Stomach (tissue), 19 donors: ENCODE measurements at places on chromosomes 1 and 21.

- DNase-seq, result no peak
Observed at GRCh38 chr1:226995365-226996332, 55.6 kb downstream of the COQ8A start.

DNA sequence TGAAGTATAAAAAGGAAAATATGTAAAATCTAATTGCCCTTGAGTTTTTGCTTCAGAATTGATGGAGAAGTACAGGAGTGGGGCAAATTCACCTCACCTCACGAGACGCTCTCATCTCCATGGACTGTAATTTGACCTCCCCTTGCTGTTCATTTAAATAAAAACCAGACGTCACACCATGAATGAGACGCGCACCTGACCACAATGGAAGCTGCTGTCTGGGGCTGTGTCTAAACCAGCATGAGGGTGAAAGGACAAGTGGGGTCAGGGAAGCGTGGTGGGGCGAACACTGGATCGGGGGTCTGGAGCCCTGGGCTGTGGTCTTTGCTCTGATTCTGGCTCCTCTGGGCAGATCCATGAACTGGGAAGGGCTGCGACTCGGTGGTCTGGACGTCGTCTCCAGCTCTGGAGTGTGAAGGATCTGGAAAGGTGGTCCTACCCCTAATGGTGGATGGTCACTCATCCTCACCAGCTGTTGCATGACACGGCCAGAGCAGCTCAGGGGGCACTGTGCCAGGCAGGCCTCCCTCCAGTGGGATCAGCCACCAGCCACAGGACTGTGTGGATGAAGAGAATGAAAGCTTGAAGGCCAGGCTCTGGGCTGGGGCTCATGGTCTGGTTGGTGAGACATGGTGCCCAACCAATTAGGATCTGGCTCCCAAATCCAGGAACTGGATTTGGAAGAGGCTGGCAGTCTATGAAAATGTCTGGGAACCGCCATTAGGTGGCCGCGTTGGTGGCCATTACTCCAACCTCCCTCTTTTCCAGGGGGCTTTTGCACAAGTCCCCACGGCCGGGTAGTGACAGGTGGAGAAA is 728.6 kb downstream of the PTPRU start:
- DNase-seq, result peak; percentile 24

- no peak for DNase-seq
Observed at GRCh38 chr21:46211376-46211775, 17.2 kb downstream of the LSS start.

DNA sequence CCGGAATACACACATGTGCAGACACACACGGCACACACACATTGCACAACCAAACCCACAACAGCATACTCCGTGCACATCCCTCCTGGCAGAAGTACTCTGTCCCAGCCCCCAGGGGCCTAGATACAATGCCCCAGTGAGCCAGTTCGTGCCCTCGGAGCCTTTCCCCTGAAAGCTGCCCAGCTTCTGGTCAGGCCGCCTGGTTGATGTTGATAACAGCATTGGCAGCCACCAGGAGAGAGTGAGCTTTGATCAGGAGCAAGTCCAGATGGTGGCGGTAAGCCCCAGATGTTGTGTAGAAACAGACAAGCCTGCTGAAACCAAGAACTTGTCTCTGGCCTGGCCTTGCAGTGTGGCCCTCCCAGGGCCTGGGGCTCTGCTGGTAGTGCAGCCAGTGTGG is 109.1 kb downstream of the GRIK3 start:
- no peak for DNase-seq

DNA sequence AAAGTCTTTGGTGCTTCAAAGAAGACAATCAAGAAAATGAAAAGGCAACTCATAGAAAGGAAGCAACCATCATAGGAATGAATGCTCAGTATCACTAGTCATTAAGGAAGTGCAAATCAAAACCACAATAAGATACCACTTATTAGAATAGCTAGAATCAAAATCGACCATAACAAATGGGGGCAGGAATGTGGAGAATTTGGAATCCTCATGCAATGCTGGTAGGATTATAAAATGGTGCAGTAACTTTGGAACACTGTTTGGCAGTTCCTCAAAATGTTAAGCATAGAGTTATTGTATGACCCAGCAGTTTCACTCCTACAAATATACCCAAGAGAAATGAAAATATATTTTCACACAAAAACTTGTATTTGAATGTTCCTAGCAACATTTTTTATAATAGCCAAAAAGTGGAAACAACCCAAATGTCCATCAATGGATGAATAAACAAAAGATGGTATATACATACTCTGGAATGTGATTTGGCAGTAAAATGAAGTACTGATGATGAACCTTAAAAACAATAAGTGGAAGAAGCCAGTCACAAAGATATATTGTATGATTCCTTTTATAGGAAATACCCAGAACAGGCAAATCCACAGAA is 105.6 kb downstream of the MIS18A start:
- DNase-seq, result peak; percentile 17

DNA sequence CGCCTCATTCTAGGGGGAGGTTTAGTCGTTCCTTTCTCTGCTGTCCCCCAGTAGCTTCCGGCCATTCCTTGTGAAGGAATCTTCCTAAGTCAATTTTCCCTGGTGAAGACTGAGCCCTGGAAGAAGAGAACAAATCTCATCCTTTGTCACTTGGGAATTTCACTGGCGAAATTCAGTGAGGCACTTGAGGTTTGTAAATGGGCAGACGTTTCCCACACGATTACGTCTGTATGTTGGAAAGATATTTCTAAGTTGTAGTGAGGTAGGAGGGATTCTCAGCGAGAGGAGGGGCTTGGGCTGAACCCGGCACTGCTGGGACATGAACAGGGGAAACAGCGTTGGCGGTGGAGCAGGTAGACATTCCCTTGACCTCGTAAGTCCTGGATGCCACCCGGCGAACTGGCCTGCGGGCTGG is 47.2 kb downstream of the GALNT2 start:
- peak; percentile 28 for DNase-seq

- no peak for DNase-seq
Observed at GRCh38 chr1:89381618-89382017, 17.8 kb downstream of the GBP6 start.

DNA sequence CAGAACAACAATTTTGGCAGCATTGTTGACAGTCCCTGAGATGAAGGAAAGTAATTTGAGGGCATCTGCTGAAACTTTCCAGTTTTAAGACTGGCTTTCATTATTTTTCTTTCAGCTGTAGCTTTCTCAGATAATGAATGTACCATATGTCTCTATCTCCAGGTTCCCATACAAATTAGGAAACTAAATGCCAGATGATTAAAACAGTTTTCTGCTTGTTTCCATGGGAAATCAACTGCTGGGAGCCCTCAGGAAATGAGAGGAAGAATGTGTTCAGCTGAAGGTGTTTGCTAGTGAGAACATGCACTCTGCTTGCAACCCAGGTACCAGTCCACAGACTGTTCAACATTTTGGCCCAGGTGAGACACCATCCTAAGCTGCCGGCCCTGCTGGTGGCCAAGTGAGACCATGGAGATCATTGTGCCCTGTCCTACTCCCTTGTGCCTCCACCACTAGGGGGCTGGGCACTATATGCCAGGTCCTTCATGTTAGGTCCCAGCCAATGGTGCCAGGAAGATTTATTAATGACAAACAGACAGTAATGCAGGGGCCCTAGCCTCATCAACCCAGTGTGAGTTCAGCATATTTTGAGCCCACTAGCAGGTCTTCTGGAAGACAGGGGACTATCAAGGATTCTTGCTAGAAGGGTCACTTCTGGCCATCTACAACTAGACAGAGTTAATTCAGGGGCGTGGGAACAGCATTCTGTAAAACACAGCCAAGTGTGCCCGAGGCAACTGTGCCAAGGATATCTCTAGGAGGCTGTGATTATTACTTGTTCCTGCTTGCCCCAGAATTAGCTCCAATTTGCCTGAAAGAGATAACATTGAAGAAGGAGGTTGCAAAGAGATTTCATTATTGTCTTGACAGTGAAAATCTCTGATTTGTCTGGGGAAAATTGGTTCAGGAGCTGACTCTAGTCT is 17.0 kb upstream of the LRRC8C start:
- DNase-seq, result peak; percentile 39

DNA sequence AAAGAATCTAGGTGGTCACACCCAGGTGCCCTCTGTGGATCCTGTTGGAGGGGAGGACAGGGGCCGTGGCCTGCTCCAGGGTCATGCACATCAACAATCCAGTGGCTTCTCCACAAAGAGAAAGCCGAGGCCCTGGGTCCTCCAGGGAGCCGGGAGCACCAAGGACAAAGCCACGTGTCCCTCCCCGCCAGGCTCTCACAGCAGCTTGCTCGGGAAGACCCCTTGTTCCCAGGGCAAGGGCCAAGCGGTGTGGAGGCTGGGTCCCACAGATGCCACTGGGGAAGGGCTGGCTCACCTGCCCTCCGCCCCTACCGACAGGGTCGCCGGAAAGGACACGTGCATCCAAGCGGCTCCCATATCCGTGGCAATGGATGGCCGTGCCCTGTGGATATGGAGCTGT is 192.9 kb upstream of the VAMP3 start:
- DNase-seq, result no peak

DNA sequence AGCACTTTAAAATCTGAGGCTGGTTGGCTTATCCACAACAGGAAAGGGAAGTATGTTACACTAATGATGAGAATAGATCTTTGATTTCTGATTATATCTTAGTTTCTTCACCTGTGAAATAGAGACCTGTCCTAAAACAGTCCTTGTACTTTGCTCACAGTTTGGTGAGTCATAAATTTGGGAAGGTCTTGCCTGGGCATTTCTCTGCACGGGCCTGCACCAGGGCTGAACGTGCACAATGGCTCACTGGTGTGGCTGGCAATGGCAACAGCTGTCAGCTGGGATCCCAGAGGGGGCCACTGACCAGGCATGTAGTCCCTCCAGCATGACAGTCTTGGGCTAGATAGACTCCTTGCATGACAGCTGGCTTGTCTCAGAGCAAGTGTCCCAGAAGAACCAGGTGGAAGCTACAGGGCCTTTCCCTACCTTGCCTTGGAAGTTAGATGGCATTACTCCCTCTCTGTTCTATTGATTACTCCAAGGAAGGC is 367.4 kb downstream of the DISC1 start:
- DNase-seq, result no peak

DNA sequence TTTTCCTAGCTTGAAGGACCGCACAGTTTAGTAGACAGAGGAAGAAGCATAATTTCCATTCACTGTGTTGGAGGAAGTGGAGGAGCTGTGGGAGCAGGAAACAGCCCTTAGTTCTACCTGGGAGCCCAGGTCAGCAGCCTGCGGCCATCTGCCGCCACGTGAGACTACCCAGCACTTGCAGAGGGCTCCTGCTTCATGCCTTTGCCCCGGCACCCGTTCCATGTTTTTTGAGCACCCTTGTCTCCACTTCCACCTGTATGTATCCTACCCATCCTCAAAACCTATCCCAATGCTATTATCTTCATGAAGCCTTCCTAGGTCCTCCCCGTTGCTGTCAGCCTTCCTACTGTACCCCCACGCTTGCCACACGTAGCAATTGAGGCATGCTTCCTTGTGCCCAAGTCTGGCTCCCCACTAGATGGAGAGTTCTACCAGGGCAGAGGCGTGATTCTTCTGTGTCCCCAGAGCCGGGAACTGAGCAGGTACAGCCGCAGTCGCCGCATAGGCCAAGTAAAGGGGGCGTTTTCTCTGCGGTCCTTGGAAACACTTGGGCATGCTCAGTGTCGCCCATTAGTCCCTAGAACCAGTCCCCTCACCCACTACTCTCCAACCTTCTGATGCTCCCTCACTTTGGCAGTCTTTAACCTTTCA is 1.9 kb downstream of the SLC6A9 start:
- no peak for DNase-seq

DNA sequence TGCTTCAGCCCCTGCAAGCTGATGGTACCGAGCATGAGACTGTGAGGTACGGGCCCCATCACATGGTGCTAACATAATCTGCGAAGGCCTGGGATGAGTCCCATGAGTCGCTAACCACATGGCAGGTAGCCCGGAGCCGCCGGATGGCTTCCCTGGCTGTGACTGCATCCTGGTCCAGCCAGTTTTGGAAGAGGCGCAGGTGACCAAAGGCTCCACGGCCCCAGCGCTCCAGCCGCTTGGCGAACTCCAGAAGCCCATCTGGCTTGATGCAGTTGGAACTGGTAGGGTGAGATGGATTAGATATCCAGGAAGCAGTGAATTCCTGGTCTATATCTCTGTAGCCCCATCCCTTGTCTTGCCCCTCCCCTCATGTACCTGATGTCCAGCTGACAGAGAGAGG is 24.6 kb downstream of the LRRC41 start:
- peak; percentile 9 for DNase-seq
